LoVo (cell line): ENCODE measurements at places on chromosomes 2 and 18.
A peak's percentile ranks its signal among the peaks of the same experiment; 100 is the strongest.

DNA sequence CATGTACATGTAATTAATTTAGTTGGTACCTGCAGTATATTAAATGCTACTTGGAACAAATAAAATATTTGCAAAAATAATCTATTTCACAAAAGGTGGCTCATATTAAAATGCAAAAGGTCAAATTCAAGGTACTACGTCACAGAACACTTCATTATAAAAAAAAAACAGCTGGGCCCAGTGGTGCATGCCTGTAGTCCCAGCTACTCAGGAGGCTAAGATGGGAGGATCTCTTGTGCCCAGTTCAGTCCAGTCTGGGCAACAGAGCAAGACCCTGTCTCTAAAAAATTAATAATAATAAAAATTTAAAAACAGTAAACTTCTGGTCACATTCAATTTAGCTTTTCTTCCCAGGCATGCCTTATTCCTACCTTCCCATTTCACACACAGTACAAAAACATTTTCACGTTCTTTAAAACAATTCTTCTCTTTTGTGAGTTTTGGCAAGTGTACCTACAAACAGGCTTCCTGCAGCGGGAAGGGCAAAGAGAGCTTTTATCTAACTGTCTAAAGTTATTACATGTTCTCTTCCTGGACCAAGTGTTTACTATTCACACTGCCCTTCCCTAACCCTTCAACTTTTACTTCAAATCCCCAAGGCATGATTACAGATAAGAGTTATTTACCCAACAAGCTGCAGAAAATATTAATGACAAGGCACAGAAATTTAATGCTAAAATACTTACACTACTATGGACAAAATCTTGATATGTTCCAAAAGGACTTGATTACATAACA is 10.7 kb downstream of the BAZ2B start:
- DNase-seq: no peak

GRCh38 chr2:24220554-24221291 is 45.9 kb downstream of the FAM228A start:
- no peak for DNase-seq

DNA sequence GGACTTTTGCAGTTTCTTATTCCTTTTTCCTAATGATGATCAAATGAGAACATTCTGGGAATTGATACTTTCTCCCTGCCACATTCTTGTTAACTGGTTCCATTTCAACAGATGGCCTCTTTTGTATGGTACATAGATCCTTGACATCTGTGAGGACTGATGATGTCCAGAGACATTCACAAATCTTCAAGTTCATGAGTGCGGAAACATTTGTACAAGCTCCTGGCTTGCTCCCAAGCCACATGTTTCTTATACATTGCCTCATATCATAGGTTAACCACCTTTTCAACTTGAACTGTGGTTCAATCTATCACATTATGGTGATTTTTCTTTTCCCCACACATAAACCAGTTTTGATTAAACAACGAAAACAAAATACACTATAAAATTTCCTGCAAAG is 267.3 kb downstream of the CLIP4 start:
- no peak for DNase-seq

GRCh38 chr18:12279781-12280531 is 25.8 kb downstream of the CIDEA start:
- DNase-seq: no peak

DNA sequence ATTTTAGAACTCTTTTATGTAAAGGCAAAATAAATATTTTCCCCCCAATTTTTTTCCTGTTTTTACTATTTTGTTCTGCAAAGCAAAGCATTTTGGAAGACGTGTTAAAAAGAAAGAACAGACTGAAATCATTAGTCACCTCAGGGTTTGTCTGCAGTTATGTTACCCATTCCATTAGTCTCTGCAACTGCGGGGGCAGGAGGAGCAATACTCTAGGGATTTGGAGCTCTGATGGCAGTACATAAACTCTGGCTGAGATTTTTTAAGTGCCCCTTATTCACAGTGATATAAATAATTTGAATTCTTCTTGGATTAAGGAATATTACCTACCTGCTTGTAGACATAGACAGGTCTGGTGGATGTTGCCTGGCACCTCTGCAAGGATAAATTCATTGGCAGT is 88.0 kb upstream of the CELF4 start:
- no peak for DNase-seq

GRCh38 chr2:19046986-19047780 is 311.2 kb downstream of the OSR1 start:
- DNase-seq: no peak

DNA sequence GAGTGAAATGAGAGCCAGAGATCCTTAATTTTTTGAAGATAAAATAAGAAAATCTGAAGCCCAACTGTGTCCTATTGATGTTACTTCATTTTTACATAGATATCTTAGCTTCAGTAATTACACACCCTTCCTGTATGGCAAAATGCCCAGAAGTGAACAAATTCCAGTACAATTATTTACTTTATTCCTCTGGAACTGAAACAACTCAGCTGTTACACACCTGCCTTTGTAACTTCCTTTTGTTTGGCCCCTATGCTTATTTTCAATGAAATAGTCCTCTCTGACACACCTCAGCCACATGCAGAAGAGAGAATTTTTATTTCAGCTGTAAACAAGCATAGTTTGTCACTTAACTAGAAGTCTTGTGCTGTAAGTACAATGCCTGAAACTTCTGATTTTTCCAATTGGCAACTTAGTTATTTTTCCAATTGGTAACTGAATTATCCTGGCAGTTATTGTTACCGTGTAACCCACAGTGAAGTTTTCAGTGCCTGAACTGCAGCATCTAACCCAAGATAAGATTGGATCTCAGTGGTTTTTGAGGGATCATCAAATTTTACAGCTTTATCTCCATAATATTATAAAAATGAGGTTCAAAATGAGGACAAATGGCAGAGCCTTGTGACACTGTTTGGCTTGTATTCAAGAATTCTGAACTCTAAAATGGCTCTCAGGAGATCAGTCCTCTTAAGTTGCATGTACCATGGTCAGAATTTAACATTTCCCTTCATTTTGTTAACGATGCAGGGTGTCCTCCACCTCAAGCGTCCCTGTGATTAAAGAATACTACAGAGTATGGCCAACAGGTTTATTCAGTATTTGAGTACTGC is 82.6 kb downstream of the PKP4 start:
- DNase-seq: peak; percentile 80

GRCh38 chr2:111923276-111923804 is 24.9 kb downstream of the MERTK start:
- DNase-seq: no peak

- no peak for DNase-seq
These were observed 1019.5 kb downstream of the TMEM182 start for GRCh38 chr2:103781313-103781712.
